ENCODE measurements at places on chromosomes 5 and 9.

GRCh38 chr9:129556491-129557191 is 64.3 kb downstream of the C9orf50 start:
- no peak for DNase-seq

- DNase-seq: no peak
Observed at GRCh38 chr9:135144581-135145170, 57.2 kb downstream of the OLFM1 start.

DNA sequence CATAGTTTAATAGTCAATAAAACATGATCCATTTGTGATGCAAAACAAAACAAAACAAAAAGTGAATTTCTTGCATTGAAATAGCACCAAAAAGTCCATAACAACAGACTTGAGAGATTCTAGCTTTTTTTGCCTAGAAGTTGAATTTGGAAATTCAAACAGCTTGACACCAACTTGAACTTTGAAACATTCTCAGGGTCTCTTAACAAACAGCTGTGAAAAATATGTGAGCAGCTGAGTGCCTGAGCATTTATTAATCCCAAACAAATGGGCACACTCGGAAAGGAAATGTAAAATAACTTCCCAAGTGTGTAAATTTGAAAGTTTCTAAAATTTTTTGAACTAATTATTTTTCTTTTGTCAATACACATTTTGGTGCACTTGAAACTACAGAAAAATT is 56.0 kb upstream of the HMHB1 start:
- no peak for DNase-seq

- no peak for DNase-seq
Observed at GRCh38 chr5:53645078-53645477, 84.6 kb downstream of the NDUFS4 start.

- DNase-seq: no peak
Observed at GRCh38 chr5:105956456-105957196, 1714.1 kb downstream of the EFNA5 start.

DNA sequence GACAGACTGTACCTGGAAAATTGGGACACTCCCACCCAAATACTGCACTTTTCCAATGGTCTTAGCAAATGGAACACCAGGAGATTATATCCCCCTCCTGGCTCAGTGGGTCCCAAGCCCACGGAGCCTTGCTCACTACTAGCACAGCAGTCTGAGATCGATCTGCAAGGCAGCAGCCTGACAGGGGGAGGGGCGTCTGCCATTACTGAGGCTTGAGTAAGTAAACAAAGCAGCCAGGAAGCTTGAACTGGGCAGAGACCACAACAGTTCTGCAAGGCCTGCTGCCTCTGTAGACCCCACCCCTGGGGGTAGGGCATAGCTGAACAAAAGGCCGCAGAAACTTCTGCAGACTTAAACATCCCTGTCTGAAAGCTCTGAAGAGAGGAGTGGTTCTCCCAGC is 260.0 kb upstream of the ST8SIA4 start:
- no peak for DNase-seq

DNA sequence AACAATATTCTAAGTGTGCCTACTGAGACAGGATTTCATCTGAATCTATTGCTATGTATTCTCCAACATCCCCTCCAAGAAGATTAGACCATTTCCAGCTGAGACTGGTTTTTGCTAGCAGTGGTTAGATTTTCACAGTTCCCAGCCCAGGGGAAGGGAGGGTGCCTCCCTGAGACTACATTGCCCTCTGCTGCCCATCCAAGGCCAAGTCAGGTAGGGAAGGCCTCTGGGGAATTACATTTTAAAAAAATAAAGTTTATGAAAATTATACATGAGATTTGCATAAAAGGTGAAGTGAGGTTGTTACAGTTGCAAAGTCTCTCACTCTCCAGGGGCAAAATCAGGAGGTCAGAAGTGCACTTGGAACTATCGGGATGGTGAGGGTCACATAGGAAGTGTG is 28.0 kb upstream of the SYK start:
- no peak for DNase-seq

- DNase-seq: no peak
Observed at GRCh38 chr5:167513381-167513780, 778.1 kb upstream of the WWC1 start.
